WTC11 (cell line): ENCODE measurements at places on chromosomes 6 and 20. TPM values are rescaled to one million over a fixed set of nuclear protein-coding genes. Genes with fewer than 3 reads are reported as not detected.

The SLC35A1 gene
- 6.4 to 10.5 TPM (median 9.3 TPM) in 3 replicates for total RNA-seq

The SLC22A2 gene
- total RNA-seq, result 0.44 to 0.96 TPM (median 0.78 TPM) in 3 replicates

The GRM1 gene
- total RNA-seq, result 0.37 to 0.46 TPM (median 0.41 TPM) in 3 replicates

DNA sequence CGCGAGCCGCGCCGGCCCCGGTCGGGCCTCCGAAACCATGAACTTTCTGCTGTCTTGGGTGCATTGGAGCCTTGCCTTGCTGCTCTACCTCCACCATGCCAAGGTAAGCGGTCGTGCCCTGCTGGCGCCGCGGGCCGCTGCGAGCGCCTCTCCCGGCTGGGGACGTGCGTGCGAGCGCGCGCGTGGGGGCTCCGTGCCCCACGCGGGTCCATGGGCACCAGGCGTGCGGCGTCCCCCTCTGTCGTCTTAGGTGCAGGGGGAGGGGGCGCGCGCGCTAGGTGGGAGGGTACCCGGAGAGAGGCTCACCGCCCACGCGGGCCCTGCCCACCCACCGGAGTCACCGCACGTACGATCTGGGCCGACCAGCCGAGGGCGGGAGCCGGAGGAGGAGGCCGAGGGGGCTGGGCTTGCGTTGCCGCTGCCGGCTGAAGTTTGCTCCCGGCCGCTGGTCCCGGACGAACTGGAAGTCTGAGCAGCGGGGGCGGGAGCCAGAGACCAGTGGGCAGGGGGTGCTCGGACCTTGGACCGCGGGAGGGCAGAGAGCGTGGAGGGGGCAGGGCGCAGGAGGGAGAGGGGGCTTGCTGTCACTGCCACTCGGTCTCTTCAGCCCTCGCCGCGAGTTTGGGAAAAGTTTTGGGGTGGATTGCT lies 1.3 kb downstream of the VEGFA start:
- peak; percentile 56 for DNase-seq

GRCh38 chr6:139051396-139052060 lies 23.0 kb downstream of the ABRACL start:
- no peak for DNase-seq

DNA sequence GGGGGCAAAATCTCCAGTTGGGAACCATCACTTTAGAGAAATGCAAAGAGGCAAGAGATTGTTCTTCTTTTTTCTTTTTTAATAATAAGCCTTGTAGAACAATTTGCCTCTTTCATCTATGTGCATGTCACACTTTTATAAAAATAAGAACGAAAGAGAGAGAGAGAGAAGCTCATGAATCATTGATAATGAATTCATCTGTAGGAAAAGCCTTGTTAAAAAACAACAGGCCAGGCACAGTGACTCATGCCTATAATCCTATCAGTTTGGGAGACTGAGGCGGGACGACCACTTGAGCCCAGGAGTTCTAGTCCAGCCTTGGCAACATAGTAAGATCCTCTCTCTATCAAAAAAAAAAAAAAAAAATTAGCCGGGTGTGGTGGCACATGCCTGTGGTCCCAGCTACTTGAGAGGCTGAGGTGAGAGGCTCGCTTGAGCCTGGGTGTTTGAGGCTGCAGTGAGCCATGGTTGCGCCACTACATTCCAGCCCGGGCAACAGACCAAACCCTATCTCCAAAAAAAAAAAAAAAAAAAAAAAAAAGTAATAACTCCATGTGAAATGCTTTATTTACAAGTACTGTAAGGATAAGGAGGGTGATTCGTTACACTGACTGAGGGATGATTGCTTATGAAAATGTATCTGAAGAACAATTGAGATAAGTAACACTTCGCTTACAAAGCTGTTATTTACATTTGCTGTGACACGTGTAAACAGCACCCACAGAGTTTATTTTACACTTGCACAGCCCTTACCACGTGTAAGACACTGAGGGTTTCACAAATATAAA lies 6.0 kb downstream of the CCN5 start:
- DNase-seq, result no peak

DNA sequence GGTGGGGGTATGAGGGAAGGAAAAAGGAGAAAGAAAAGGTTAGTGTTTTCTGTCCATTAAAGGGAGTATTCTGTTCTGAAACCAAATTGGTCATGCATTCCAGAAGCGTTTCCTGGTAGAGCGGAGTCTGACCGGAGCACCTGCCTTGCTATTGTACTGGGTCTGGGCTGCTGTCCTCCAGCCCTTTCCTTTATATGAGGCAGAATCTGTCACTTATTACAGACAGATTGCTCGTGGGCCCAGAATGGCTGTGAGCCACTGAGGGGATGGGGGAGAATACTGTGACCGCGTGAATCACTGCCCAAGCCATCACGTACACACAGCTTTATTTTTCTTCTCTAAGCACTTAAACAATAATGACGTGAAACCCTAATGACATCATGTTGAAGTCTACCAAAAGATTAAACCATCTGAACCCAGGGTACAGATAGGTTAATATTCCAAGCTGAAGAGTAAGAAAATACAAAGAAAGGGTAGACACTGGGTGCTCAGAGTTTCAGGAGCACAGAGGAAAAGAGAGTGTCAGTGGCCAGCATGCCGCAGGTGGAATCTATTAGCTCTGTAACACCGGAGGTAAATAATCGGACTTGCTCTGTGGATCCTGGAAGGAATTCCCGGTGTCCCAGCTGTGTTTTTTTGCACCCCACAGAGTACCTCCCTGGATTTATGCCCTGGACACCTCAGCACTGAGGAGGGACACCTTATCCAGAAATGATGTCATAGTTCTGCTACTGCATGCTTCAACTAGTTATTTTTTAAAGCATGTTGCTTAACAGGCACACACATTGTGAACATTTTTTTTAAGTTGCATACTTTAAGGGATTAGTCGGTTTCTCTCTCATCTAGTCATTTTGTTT lies 573.3 kb downstream of the PKHD1 start:
- no peak for DNase-seq

- DNase-seq, result no peak
Observed at GRCh38 chr6:154598399-154598798, 87.9 kb upstream of the CNKSR3 start.

GRCh38 chr20:9417665-9418064 lies 96.7 kb upstream of the LAMP5 start:
- no peak for DNase-seq

- DNase-seq, result no peak
Observed at GRCh38 chr6:64034910-64035655, 399.5 kb downstream of the PHF3 start.
